ENCODE measurements at places on chromosomes 6 and 20.

DNA sequence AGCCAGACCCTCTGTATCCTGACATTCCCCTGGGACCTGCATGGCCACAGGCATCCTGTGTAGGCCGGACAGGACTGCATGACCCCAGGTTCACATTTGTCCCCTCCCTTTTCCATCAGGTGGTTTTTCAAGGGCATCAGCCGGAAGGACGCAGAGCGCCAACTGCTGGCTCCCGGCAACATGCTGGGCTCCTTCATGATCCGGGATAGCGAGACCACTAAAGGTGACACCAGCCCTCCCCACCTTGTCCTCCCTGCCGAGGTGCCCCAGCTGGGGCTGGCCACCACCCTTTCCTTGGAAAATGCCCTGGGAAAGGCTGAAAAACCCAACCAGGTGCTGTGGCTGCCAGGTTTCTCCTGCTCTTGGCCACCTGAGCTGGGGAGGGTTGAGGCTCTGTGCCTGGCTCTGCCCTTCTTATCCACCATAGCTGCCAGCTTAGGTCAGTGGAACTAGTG lies 27.6 kb downstream of the HCK start:
- DNase-seq, result no peak

GRCh38 chr6:40152196-40152595 lies 217.9 kb upstream of the MOCS1 start:
- DNase-seq, result no peak

GRCh38 chr6:18676548-18676947 lies 289.4 kb downstream of the RNF144B start:
- no peak for DNase-seq

- no peak for DNase-seq
These were observed 45.0 kb upstream of the TRIM26 start for GRCh38 chr6:30258204-30258603.

DNA sequence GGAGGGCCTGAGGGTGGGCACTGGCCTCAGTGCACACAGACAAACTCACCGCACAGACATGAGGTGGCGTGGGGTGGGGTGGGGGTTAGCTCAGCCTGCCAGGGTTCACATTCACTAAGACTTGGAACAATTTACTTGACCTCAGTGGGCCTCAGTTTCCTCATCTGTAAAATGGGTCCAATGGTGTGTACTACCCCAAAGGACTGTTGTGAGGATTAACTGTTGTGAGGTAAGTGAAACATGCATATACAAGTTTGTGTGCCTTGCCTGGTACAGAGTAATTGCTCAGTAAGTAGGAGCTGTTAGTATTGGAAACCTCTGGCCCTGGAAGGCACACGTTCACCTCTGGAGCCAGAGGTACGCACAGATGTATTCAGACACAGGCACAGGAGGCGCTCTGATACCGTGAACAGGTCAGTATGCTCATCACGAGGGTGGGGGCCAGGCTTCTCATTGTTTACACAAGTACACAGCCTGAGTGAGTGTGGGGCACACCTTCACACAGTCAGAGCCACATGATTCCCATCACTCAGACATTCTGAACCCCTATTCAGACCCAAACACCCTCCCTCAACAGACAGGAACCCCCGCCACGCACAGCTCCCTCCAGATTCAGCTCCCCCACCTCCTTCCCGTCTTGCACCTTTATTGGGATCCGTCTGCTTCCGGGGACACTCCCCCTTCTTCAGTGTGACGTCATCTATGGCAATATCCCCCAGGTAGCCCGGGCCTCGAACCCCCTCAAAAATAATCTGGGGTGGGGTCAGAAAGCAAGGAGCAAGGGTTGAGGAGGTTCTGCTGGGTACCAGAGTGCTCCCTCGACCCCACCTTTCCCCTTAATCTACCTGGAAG lies 59.9 kb downstream of the MDGA1 start:
- DNase-seq, result no peak

- no peak for DNase-seq
These were observed 280.5 kb downstream of the RNF144B start for GRCh38 chr6:18667612-18668011.

DNA sequence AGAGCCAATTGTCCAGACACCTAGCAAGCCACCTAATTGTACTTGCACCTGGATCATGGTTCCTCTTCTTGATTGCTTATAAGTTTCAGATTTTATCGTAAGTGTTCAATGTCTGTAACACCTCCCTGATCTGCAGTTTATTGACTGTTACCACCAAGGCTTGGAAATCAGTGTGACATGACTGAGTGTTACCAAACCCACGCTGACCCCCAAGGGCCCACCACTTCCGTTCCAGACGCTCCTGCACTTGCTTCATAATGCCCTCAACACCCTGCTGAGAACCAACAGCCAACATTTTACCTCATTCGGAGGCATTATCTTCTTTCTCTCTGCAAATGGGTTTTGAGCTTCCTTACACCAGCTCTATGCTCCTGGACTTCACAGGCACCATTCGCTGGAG lies 6.3 kb downstream of the CCR6 start:
- DNase-seq, result no peak

DNA sequence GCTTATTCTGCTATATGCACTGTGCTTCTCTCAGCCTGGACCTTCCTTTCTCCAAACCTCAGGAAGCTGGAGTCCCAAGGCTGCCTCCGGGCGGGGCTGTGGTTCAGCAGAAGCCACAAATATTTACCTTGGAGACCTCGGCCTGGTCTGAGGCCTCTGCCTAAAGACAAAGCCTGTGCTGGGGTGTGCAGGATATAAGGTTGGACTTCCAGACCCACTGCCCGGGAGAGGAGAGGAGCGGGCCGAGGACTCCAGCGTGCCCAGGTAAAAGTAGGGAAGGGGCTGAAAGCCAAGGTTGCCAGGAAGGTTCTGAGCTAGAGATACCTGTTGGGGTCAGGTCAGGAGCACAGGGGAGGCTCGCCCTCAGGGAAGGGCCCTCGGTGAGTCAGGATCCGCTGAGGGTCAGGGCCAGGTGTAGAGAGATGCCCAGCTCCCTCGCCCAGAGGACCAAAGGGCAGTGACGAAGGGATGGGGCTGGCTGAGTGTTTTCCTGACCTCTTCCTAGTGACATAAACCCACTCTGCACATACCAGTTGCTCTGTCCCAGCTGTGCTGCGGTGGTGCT lies at the start of gene BPIFB1:
Gene BPIFB1, plus strand, starts transcription at position 224 of the 565 bp plus-strand sequence. CDS start 2,860 bp downstream, outside the sequence.
- no peak for DNase-seq

GRCh38 chr6:163355426-163355991 lies 59.0 kb upstream of the QKI start:
- peak; percentile 47 for DNase-seq

- DNase-seq, result peak; percentile 18
These were observed 122.3 kb downstream of the B3GAT2 start for GRCh38 chr6:70834520-70834919.

DNA sequence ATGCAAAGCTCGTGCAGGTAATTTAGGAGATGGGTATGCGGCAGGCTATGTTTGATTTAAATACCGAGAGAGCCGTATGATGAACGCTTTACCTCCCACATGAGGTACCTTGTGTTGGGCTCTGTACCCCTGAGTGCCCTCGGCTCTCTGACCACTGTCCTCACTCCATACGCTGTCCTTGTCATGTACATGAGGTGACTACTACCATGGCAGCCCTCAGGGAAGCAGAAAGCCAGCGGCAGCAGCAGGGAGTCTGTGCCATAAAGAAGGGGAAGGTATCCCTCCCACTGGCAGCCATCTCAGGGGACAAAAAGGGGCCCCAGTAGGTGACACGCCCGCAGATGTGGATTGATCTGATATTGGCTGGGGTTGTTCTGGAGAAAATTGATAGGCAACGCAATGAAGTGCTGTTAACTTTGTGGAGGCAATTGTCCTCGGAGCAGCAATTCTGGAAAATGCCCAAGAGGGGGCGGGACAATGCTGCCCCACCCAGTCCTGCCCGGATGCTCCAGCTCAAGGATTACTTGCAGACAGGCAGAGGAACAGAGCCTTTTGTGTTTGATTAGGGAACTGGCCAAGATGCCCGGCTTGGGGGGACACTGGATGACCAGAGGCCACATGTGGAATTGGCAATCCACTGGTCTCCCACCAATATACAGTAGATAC lies 38.0 kb upstream of the HSF2 start:
- DNase-seq, result no peak

DNA sequence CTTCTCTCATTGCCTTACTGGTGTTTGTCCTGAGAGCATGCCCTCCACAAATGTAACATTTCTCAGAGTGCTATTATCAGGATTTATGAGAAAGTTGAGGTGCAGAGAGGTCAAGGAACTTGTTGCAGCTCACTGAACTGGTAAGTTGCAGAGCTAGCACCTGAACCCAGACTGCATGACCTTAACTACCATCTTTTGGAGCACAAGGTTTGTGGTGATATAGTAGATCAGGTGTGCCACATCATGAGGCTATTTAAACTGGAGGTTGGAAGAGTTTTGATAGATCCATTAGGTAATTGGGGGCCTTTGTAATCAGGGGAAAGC lies 112.0 kb upstream of the CITED2 start:
- no peak for DNase-seq

DNA sequence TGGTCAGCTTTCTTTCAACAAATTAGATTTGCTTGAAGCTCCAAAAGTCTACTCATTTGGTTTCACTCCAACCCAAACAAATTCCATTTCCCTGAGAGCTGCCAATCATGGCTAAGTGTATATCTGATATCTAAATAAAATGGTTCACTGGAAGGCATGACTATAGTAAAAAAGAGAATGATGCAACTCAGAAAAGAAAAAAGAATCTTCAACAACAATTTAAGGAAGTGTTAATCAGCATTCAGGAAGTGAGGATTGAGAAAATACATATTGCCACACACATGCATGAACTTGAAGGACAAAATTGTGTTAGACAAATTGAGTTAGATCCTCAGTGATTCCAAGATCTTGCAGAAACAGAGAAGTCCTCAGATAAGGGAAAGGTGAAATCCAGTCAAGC lies 972.9 kb upstream of the FLRT3 start:
- no peak for DNase-seq

DNA sequence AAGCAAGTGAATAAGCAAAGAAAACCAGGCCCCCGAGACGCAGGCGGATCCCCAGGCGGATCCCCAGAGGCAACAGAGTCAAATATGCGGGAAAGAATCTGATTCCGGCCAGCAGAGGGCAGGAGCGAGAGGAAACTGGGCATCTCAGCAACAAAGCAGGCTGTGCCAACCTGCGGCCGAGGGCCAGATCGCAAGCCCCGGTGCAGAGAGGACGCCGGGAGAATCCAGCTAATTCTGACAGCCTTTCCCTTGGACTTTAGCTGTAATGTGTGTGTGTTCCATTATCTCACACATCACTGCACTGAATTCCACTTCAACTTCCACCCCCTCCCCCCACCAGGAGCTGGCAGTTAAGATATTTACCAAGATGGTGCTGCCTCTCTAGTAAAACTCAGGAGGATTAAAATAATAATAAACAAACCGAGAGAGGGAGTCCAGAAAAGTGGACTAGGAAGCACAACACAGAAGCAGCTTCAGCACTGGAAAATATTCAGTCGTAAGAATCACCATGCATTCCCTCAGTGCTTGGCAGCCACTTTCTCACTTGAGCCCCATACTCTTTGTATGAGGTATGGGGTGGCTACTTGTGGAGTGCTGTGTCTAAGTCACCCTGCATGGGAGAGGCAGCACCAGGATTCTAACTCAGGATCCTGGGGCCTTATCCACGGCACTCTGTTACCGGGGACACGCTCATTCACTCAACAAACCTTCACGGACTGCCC lies 66.2 kb upstream of the SNX9 start:
- DNase-seq, result peak; percentile 82

All from AG08396 (cell line).